ENCODE measurements at places on chromosomes 5 and 9.

DNA sequence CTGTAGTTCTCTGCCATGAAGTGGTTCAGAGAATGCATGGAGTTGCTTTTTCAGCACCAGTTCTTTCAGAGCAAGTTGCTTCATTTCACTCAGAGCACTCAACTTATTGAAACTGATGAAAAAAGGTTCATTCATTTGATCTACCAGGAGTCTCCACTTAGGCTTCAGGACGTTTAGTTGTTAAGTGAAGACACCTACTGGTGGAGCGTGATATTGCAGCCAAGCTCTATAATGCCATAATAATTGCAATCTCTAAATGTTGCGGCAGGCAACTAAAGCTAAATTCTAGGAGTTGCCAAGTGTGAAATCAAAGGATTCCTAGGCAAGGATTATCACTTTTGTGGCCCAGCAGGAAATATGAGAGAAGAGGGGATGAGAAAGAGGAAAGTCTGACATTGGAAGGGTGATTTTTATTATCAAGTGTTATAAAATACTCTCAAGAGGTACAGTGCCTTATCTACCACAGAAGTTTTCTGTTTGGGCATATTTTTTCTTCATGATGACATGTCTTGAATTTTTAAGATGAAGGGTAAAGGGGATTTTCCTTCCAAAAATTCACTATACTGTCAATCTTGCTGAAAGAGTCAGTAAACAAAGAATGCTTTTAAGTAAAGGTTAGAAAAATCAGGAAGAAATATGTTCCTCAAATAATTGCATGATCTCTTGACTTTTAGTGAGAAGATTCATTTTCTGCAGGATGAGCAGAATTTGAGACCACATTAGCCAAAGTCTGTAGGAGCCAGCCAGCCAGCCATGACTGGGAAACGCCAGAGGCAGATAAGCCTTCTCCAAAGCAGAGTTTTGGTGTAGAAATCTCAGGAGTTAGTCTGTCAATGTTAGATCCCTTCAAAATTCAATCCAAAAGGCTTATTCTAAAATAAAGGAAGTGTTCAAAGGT lies 83.4 kb downstream of the SH3PXD2B start:
- peak; percentile 38 for DNase-seq

DNA sequence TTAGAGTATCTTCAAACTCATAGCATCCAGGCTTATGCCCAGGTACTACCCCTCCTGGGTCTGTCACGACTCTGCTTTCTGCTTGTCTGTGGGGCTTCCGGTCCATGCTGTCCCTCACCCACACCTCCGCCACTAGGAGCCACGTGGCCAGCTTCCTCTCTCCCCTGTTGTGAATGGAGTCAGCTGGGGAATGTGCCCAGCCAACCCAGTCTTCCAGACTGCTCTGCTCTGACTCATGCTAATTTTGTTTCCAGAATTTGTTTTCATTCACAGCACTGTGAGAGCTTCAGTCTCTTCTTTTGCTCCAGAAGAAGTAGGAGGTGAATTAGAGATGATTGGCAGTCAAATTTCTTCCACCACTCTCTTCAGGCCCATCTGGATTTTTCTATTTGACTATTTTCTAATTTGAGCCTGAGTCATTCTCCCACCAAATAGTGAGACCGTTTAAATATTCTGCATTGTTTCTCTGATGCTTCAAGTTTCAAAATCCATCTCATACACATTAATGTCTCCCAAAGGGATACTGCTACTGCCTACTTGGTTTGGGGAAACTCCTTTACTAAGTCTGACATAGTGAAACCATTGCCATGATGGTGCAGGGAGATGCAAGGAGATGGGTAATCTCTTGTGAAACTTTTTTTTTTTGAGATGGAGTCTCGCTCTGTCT lies 424.1 kb upstream of the KIF2A start:
- peak; percentile 57 for DNase-seq

- peak; percentile 1 for DNase-seq
These were observed 375.1 kb upstream of the ST8SIA4 start for GRCh38 chr5:101278011-101278687.

- DNase-seq: peak; percentile 92
These were observed 248.1 kb upstream of the NREP start for GRCh38 chr5:112004867-112005622.

DNA sequence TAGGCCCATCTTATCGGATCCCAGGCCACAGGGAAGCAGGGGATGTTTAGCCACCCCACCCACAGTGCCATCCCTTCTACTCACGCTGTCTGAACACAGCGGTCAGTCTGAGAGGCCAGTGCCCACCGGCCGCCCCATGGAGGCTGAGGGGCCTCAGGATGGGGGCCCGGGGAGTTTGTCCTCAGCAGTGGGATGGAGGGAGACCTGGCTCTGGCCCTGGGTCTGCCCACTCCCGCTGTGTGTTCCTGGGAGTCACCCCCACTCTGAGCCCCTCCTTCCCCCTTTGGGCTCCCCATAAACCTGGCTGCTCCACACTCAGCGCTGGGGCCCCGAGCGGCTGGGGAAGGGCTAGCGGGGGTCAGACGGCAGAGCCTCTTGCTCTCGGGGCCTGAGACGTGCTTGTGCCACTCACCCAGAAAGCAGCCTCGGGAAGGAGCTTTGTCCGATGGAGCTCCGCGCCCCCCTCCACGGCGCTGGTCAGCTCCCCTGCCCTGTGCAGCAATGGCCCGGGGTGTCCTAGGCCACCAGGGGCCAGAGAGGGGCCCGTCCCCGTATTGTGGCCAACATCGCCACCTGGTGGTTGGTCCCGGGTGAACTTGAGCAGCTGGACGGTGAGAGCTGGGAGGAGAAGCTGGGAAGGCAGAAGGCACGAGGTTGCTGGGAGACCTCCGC lies 10.9 kb upstream of the LAMC3 start:
- peak; percentile 65 for DNase-seq

DNA sequence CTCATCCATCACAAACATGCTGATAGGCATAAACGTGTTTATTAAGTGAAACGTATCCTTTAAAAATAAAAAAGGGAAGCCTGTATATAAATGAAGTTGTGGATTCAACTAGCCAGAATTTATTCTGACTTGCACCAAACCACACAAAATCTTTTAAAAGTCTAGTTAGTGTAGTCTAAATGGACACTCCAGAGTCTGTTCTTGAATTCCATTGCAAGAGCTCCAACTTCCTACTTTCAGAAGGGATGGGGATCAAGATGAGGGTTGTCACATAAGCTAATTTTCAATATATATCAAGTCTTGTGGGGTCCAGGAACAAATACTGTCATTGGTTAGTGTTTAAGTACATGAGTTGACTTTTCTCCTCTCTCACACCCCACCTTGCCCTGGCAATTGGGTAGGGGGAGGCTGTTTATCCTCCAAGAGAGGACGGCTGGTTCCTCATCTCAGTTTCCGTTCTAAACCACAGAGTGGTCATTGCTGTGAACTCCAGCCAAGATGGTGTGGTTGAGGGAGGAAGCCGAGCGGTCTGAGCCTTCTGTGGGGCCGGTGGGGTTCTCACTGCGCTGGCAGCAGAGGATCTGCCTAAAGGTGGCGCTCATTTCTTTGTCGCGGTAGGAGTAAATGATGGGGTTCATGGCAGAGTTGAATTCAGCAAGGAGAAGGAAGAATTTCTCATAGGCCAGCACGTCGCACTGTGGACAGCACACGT lies 163.2 kb downstream of the LPAR1 start:
- DNase-seq: no peak

GRCh38 chr9:106588626-106589025 lies 274.3 kb upstream of the ZNF462 start:
- DNase-seq: peak; percentile 62

DNA sequence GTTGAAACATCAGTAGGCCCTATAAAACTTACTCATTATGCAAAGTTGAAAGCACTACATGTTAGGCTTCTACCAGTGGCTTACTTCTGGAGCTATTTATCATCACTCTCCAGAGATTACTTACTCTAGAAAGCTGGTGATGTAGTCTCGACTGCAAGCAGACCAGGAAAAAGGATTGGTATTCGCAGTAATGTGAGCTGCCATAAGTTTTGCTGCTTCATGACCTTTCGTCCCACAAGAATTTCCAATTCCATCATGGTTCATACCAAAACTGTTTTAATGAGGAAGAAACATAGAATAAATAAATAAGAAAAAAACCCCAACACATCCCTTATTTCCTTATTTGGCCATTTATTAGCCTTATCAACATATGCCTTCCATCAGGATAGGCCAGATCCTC lies 181.9 kb downstream of the ADAMTS6 start:
- peak; percentile 90 for DNase-seq

DNA sequence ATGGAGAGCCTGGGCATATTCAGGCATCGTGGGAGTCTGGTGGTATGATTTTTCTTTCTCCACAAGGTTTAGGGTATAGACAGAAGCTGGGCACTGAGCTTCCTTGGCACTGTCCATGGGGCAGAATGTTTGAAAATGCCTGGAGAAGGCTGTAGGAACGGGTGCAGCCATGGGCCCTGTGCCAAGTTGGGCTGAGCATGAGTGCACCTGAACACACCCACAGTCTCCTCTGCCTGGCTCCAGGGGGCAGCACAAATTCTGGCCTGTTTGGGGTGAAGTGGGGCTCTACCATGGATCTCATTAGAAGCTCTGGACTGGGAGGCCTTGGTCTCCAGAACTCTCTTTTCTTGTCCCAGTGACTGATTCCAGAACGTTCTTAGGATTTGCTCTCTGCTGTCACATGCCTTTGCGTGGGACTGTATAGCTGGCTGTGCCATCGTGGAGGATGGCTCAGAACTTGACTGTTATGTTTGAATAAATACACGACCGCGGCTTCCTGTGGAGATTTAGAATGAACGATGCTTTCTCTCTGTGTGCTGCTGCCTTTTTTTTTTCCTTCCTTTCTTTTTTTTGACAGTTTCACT lies 229.8 kb downstream of the FANCC start:
- DNase-seq: no peak

- DNase-seq: no peak
These were observed 89.7 kb downstream of the HRH2 start for GRCh38 chr5:175747539-175748060.

- no peak for DNase-seq
These were observed 122.8 kb downstream of the KIF4B start for GRCh38 chr5:155136216-155136850.

DNA sequence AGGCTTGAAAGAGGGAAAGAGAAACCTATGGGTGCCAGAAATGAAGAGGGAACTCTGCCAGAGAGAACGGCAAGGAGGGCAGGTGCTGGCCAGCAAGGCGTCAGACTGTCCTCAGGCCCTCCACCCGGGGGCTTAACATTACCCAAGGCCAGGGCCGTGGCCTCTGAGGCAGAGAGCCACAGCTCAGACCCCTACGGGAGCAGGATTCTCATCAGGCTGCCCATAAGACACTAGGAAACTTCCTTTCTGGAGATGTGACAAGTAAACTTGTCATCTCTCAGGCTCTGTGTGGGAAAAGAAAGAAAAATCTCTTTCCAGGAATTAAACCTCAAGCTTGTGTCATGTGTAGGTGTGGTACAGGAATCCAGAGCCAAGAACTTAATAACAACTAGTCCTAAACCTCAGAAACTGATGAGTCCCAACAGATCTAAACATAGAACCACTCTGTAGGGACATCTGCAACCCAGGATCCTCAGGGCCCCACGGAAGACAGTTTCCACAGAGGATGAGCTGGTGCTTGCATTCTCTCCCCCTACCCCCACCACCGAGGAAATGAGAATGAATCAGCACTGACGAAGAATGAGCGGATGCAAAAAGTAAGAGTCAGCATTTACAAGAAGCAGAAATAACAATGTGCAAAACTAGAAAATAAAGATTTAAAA lies 74.3 kb downstream of the DCP2 start:
- DNase-seq: peak; percentile 86

GRCh38 chr5:150261231-150261630 lies 28.3 kb downstream of the CAMK2A start:
- DNase-seq: peak; percentile 52

- DNase-seq: no peak
These were observed 25.7 kb downstream of the LMX1B start for GRCh38 chr9:126639318-126640000.

- peak; percentile 27 for DNase-seq
These were observed 4.4 kb downstream of the RABGAP1 start for GRCh38 chr9:122944960-122945888.

DNA sequence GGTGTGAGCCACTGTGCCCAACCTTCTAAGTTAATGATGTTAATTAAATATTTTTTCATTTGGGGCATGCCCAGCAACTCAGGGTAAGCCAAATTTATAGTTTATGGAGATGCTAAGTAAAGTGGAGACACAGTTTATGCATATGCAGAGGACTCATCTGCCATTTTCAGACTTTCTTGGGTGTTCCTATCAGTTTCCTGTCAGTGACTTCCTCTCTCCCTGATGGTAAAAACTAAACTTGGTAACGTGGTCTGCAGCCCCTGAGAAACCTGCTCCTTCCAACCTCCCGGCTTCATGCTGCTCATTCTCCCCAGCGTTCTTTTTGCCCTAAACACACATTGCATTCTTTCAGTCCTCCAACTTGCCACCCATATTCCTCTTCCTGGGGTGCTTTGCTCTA lies 48.4 kb upstream of the TUT7 start:
- no peak for DNase-seq

GRCh38 chr5:75536694-75537360 lies 25.1 kb downstream of the POLK start:
- no peak for DNase-seq

- no peak for DNase-seq
These were observed 51.3 kb upstream of the PITX1 start for GRCh38 chr5:135085133-135085935.

- DNase-seq: peak; percentile 55
These were observed 25.9 kb upstream of the PTAR1 start for GRCh38 chr9:69785757-69786156.

GRCh38 chr5:98217138-98217537 lies 556.3 kb upstream of the RGMB start:
- no peak for DNase-seq

- no peak for DNase-seq
These were observed 122.5 kb downstream of the NPR3 start for GRCh38 chr5:32833663-32834062.

DNA sequence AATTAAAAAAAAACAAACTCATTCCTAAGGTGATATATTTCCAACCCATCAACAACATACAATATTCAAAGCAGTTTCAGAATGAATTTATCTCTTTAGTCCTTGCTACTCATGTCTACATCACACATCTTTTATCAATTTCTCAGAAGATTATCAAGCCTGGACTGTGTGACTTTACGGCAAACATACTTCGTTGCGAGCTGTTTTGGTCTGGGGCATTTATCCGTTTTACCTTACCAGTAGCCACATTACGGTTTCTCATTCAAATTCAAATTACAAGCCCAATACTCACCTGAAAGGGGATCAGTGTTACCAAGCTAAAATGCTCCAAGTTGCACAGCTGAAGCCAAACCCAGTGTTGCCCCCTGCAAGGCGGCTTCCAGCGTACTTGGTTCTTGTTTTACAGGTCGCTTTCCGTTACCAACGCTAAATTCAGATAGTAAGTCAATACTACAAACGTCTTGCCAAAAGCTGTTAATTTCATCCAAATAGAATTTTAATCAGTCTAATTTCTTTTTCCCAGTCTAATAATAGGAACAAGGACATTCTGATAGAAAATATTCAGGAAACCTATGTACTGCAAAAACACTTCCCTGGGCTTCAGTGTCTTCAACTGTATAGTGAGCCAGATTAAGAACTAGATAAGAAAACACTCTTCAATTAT lies 1.8 kb downstream of the HNRNPH1 start:
- no peak for DNase-seq

All from fibroblast of skin of right quadriceps (primary cell).